Activated naive CD8-positive, alpha-beta T cell treated with anti-CD3 and anti-CD28 coated beads, Interleukin-2, amount 10 ng/mL, durations not matched to agents 7 days and 5 days (primary cell): ENCODE measurements at places on chromosomes 2 and 18. TPM values are rescaled to one million over a fixed set of nuclear protein-coding genes. Genes with fewer than 3 reads are reported as not detected.

DNA sequence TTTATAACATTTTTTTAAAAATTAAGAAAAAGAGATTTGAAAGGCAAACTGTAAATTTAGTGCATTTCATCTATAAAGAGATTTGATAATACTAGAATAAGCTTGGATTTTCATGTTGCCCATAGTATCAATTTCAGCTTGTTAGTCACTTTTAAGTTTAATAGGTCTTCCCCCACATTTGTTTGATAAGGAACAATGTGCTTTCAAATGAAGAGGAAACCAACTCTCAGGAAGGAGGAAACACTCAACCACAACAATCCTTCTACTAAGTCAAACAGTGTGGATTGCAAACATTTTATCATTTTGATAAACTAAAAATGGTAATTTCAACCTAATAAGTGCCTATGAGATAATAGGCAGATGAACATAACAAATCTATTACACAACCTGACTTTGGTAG is 397.1 kb upstream of the CDH20 start:
- H3K36me3 ChIP-seq: no peaks in the 10 kb centered on the region
- H3K27ac ChIP-seq: no peak overlapping the region
- DNase-seq: no peak
- no peaks in the 10 kb centered on the region for H3K4me1 ChIP-seq
- H3K27me3 ChIP-seq: no peaks in the 10 kb centered on the region

DNA sequence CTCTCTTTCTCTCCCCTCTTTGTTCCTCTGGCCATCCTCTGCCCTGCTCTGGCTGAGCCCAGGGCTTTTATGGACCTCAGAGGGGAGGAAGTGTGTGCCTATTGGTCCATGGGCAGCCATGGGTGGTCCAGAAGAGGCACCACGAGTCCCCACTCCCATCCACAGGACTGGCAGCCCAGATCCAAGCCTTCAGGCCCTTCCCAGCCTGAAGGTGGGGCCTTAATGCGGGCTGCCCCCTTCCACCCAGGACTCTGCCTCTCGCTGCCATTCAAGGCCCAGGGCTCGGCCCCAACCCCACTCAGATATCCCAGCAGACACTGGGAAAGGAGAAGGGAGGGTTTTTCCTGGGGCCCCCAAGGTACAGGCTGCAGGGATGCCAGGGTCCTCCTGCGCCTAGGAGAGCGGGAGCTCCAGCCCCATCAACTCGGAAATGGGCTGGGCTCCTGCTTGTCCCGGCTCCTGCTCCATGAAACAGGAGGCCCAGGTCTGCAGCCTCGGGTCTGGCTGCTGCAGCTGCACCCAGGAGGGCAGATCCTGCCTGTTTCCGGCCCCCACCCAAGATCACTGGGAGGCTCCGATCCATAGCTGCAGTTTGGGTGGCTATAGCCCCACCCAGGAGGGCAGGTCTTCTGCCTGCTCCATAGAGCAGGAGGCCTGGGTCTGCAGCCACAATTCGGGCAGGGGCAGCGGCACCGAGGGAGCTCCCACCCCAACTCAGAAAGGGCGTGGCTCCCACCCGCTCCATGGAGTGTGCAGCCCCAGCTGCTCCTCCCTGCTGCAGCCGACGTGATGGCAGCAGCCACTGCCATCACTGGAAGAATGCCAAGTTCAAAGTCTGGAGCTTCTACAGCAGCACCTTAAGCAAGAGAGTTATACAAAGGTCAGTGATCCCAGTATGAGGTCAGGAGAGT is 116.6 kb upstream of the RBBP8 start:
- no peaks in the 10 kb centered on the region for H3K4me1 ChIP-seq
- H3K27ac ChIP-seq: no peak overlapping the region
- H3K36me3 ChIP-seq: no peaks in the 10 kb centered on the region
- peaks cover 15% of the 10 kb centered on the region for H3K27me3 ChIP-seq
- no peak overlapping the region for H3K4me3 ChIP-seq

Gene AGXT
- total RNA-seq: not detected

Gene ERBB4
- not detected for total RNA-seq

Gene MEP1B
- total RNA-seq: not detected
